ENCODE measurements at places on chromosomes 6 and 20.

- no peak for DNase-seq
Measured at GRCh38 chr6:132392792-132393191, 8.5 kb downstream of the MOXD1 start.

GRCh38 chr6:152135755-152136448, 328.4 kb downstream of the ESR1 start:
- DNase-seq, result no peak

- no peak for DNase-seq
Measured at GRCh38 chr20:45085867-45086266, 15.1 kb downstream of the KCNS1 start.

DNA sequence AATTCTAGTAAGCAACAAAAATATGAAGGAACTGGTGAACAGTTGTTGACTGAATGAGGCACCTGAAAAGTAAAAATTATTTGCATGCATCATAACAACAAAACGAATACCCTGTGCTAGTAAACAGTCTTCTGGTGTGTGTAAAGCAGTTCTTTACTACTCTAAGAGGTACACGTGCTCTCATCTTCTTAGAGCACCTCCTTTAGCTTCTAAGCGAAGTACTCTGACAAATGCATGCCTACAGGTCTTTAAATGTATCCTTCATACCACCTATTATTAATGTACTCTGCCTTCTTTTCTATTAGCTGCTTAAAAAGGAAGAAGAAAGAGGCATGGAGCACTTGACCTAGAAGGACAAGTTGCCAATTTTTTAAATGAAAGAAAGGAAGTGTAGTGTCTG, 32.2 kb upstream of the MYB start:
- DNase-seq, result no peak

- peak; percentile 57 for DNase-seq
Measured at GRCh38 chr6:139373154-139373927, 1.1 kb downstream of the CITED2 start.

- DNase-seq, result no peak
Measured at GRCh38 chr6:155080881-155081845, 86.0 kb downstream of the TIAM2 start.
